ENCODE measurements at places on chromosomes 4 and X.

DNA sequence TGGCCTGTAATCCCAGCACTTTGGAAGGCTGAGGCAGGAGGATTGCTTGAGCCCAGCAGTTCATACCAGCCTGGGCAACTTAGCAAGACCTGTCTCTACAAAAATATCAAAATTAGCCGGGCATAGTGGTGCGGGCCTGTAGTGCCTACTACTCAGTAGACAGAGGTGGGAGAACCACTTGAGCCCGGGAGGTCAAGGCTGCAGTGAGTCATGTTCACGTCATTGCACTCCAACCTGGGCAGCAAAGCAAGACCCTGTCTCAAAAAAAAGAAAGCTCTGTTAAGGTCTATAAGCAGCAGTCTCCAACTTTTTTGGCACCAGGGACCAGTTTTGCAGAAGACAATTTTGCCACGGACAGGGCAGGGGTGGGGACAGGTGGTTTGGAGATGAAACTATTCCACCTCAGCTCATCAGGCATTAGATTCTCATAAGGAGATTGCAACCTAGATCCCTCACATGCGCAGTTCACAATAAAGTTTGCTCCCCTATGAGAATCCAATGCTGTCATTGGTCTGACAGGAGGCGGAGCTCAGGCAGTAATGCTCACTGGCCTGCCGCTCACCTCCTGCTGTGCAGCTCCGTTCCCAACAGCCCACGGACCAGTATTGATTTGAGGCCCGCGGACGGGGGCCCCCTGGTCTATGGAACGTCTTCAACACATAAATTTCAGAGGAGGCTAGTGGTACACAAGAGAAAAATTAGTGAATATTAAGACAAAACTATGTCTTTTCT is 67.9 kb downstream of the KLHL8 start:
- no peak for DNase-seq

- DNase-seq = no peak
Measured at GRCh38 chr4:513327-513726, 14.3 kb downstream of the PIGG start.

DNA sequence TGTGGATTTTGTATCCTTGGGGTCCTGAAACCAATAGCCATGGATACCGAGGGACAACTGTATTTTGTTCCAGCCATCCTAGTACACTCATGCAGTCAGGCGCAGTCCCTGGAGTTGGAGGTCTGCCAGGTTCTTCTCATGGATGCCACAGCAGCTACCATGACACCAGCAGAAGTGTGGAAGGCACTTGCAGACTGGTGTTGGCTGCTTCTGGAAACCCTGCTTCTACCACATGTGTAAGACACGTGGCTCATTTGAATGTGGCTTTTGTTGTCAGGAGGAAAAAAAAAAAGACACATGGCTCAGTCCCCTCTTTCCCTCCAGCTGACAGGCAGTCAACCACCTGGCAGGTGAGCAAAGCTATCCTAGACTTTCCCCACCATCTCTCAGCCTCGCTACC is 19.4 kb downstream of the DRD5 start:
- DNase-seq = no peak

DNA sequence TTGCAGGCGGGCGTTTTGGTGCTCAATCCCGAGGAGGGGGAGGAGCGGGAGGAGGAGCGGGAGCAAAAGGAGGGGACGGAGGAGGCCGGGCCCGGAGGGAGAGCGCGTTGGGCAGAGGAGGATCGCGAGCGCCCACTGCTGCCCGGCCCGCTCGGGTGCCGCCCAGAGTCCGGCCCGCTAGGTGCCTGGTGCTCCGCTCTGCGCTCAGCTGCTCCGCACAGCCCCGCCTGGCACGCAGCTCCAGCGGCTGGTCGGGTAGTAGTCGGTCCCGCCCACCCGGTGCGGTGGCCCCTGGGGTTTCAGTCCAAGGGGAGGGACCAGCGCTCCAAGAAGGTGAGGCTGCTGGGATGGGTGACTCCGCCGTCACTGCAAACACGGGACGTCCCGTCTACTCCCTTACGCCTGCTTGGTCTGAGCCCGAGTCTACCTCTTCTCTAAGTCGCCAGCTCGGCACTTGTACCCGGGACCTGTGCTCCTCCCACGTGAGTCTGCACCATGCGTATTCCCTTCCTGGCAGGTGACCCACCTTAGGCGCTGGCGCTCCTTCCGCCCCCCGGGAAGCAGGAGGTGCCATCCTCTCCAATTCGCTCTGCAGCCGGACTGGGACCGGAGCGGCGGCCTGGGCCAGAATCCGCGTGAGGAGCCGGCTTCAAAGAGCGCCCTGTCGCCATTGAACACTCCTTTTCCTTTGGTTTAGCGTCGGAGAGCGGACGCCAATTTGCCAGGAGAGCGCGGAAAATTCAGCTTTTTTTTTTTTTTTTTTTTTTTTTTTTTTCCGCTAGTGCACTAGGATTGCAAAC is 405 bp upstream of the HS3ST1 start:
- DNase-seq = peak; percentile 4

- DNase-seq = no peak
Measured at GRCh38 chr4:2608291-2608690, 71.8 kb downstream of the FAM193A start.

GRCh38 chr4:139633661-139634060 is 32.0 kb upstream of the MGST2 start:
- no peak for DNase-seq

DNA sequence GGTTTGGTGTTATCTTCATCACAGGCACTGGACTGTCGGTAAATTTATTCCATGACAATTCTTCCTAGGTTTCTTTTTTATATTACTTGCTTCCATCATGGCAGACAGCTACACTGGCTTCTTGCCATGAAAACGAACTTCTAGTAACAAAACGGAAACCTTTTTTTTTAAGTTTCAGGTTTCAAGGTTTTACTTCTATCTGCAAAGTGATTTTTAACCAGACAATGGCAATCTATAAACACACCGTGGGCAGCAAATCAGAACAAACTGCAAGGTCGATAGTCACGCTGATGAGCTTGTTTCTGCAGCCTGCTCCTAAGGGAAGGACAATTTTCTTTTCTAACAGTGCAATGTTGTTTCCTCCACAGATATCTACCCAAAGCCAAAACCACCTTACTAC is 29.9 kb downstream of the XG start:
- no peak for DNase-seq

- DNase-seq = no peak
Measured at GRCh38 chr4:42133006-42133405, 19.4 kb downstream of the BEND4 start.

- no peak for DNase-seq
Measured at GRCh38 chr4:12747154-12747553, 737.0 kb downstream of the RAB28 start.

- no peak for DNase-seq
Measured at GRCh38 chr4:113088050-113088449, 38.6 kb downstream of the ANK2 start.

- DNase-seq = no peak
Measured at GRCh38 chr4:78796526-78796925, 20.4 kb downstream of the BMP2K start.

- DNase-seq = no peak
Measured at GRCh38 chrX:153728951-153729631, 4.4 kb downstream of the ABCD1 start.

DNA sequence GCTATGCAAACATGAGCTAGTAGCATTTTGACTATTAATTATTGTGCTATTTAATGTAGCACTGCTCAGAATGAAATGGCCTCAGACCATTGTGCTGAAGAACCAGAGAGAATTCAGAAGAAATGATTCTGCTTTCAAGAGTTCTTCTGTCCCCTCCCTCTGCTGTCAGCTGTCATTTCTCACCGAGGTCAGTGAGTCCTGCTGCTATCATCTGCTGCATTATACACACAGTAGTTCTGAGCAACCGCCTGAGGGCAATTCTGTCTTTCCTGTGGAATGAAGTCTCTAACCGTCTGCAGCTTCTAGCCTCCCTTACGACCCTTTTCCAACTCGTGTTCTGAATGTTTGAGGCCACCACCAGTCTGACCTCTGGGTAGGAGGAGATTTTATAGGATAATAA is 249.4 kb downstream of the HNRNPD start:
- DNase-seq = no peak

DNA sequence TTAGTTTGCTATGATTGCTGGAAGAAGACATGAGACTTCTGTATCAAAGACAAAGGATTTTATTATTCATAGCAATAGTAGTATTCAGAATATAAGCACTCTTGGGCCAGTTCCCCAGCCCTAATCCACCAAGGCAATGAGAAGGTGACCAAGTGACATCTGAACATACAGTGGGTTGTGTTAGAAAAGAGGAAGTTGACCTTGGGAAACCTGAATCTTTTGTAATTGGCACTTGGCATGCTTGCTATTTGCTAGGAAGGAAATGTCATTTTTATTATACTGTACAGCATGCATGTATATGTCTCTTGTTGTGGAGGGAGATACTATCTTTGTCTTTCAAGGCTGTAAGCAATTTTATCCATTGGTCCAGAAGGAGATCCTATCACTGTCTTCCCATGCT is 216.1 kb upstream of the FAT1 start:
- no peak for DNase-seq

GRCh38 chr4:109462297-109462696 is 28.7 kb downstream of the SEC24B start:
- DNase-seq = no peak

GRCh38 chrX:132592880-132593279 is 104.0 kb upstream of the MBNL3 start:
- DNase-seq = no peak

- peak; percentile 50 for DNase-seq
Measured at GRCh38 chrX:136639506-136640176, 8.3 kb upstream of the CD40LG start.

DNA sequence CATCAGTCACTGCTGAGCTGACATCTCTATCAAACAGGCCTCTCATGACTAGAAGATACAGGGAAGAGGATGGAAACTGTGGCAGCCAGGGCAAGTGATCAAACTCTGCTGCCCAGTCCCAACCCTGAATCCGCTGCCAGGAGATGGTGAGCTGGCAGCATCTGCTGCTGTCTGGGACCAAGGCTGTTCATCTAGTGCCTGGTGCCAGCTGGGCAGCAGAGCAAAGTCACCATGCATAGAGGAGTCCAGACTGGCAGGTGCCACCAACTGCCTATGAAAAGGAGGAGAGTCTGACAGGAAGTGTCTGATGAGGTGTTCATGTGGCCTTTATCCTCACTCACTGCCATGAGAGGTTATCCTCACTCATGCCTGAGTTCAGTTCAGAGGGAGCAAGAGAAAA is 518.9 kb downstream of the MID1IP1 start:
- no peak for DNase-seq
